ENCODE measurements at places on chromosomes 6 and 20.

- DNase-seq = no peak
Observed at GRCh38 chr6:6406715-6407070, 86.2 kb upstream of the F13A1 start.

DNA sequence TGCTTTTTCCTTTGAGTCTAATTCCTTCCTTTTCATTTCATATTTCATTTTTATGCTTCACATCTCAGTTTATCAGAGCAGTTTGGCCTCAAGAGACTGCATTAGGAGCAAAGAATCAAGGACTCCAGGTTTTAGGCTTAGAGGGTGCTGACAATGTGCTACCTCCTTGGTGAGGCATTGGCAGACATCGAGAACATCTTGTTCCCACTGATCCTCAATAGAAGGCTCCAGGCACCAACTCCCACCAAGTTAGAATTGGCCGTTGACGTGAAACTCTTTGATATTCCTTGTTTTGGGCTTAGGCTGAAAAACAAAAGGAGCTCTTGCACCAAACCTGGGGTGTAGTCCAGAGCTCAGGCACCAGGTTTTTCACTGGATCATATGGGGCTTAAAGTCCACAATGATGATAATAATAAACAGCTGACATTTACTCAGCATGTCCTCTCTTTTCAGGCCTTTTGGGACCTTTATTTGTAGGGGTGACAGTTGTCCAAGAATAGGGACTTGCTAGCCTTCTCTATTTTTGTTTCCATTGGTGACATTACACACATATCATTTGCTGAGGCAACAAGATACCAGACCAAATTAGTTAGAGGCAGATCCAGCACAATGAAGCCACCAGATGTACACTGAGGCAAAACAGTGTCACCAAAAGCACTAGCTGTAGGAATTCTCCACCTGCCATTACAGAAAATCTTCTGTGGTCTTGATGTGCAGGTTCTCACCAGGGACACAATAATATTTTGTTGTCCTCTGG lies 81.0 kb upstream of the ENPP5 start:
- DNase-seq = no peak

DNA sequence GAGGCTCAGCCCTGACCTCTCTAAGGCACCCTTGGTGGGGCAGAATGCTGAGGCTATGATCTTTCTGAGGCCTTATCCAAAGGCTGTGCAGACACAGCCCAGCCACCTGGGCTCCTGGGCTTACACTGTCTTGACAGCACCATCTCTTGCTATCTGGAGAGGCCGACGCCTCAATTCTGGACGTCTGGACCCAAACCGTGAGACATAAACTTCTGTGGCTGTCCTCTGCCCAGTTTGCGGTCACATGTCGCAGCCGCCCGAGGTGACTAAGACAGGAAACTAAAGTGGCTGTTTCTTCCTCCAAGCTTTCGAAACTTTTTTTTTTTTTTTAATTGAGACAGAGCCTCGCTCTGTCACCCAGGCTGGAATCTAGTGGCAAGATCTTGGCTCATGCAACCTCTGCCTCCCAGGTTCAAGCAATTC lies 49.3 kb downstream of the PRR18 start:
- no peak for DNase-seq

DNA sequence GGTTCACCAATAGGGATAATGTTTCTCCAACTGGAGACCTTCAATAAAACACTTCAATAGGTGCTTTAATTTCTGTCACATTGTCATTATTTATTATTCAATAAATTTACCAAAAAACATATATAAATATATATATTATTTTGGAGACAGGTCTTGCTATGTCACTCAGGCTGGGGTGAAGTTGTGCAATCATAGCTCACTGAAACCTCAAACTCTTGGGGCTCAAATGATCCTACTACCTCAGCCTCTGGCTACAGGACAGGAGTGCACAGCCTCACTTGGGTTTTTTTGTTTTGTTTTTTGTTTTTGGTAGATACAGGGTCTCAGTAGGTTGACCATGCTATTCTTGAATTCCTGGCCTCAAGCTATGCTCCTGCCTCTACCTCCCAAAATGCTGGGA lies 9.9 kb downstream of the SMLR1 start:
- DNase-seq = no peak

- no peak for DNase-seq
Observed at GRCh38 chr6:87012035-87012434, 74.7 kb downstream of the HTR1E start.

GRCh38 chr20:23995905-23996666 lies 7.5 kb upstream of the GGTLC1 start:
- DNase-seq = peak; percentile 28
